ENCODE measurements at places on chromosomes 3 and 15.

DNA sequence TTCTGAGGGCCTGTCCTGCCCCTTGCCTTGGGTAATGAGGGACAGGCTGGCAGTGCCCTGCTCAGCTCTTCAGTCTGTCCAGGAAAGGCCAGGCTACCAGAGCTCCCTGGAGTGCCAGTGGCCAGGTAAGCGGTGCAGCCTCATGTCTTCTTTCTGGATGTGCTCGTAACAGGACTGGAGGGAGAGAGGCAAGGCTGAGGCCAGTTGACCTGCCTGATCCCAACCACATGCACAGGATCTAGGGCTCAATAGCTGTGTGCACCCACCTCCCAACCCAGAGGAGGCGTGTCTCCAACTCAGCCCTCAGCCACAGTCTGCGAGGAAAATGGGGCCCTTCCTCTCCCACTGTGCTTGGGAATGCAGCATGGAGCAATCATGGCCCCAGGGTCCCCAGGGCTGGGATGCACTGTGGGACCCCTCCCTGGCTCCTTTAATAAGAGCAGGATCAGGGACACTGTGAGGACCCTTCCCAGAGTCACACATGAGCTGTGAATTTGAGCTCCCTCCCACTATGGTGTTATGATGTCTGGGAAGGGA lies 22.5 kb downstream of the ALS2CL start:
- DNase-seq, result no peak

- no peak for DNase-seq
Measured at GRCh38 chr3:72065872-72066641, 281.1 kb upstream of the PROK2 start.

DNA sequence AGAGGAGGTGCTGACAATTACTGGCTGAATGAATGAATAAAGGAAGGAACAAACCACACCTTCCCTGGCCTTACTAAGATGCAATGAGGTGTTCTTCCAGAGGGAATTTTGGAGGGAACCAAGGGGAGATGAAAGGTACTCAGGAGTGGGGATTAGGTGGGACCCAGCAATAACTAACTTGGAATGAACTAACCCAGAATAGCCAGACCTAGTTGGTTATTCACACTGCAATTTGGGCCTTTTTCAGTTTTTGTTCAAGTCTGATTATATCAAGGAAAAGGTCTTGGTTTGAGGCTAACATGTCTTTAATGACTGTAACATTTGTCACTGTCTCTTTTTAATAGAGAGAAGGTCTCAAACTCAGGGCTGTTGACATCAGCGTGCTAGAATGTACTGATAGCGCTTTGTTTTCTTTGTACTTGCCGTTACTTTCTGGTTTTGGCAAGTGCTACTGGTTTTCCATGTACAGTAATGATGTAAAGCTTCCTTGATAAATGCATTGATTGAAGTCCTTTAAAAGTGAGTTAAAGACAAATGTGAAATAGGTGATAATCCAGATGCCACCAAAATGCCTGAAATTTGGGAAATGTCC lies 3.2 kb upstream of the PLXND1 start:
- DNase-seq, result no peak

DNA sequence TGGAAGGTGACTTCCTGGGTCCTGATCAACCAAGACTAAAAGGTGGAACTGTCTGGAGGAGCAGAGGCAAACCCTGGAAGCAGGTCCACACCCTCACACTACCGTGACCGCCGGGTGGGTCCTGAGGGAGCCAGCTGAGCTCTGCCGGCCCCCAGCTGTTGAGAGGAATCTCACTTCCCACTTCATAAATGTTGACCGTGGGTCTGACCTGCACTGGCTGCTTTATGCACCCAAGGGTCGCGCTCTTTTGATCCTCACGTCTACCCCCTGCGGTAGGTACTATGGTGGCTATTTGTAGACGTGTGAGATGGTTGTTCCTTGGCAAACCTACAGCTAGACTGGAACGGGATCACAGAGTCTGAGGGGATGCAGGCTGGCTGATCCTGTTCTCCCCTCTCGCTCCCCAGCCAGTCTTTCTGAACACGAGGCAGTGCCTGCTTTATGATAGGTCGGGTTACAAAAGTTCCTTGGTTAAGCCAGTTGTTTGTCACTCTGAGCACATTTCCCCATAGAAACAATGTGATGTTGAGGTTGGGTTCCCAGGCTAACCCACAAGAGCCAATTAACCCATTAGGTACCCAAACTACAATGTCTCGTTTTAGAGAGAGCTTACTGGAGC lies 113.0 kb upstream of the ETV5 start:
- no peak for DNase-seq

GRCh38 chr3:134449951-134450350 lies 35.8 kb downstream of the ANAPC13 start:
- no peak for DNase-seq

- no peak for DNase-seq
Measured at GRCh38 chr15:40130799-40131502, 22.3 kb upstream of the BMF start.

GRCh38 chr15:101244889-101245668 lies 6.8 kb downstream of the CHSY1 start:
- DNase-seq, result no peak
